ENCODE measurements at places on chromosomes 12 and 14.

DNA sequence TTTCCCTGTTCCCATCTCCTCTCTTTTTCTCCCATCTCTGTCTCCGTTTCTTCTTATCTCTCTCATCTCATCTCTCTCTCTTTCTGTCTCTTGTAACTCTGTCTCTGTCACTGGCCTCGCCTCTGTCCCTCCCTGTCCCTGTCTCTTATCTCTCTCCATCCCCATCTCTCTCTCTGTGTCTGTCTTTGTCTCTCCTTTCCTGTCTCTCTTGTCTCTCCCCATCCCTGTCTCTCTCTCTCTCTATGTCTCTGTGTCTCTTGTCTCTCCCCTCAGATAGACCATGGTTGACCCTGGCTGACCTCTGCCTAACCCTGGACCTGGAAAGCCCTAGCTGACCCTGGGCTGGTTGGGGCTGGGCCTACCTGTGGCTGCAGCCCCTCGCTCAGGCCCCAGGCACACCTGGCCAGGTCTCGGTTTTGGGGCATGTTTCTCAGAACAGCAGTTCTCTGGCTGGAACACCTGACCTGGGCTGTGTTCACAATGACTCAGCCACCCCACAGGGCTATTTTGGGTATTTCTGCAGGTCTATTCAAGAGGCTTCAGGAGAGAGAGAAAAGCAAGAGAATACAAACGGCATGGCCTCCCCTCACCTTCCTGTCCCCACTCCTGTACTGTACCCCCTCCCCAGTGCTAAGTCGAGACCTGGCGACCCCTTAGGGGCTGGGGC is 174.4 kb downstream of the TMEM121 start:
- no peak for DNase-seq

- no peak for DNase-seq
These were observed 48.3 kb upstream of the CCDC63 start for GRCh38 chr12:110798461-110798860.

DNA sequence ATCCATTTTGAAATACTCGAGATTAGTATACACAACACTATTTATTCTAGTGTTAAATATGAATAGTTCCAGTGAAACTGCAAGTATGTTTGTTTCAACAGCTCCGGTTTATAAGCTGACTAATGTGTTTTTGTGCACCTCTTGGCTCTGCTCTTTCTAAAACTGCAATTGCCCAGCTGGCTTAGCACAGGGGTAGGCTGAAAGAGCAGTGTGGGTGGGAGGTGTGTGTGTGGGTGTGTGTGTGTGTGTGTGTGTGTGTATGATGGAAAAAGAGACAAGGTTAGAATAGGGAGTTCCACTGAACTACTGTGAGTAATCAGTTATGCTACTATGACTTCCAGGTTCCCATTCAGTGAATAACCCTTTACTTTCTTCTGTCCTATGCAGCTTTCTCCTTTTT is 37.8 kb upstream of the DDHD1 start:
- DNase-seq, result no peak

DNA sequence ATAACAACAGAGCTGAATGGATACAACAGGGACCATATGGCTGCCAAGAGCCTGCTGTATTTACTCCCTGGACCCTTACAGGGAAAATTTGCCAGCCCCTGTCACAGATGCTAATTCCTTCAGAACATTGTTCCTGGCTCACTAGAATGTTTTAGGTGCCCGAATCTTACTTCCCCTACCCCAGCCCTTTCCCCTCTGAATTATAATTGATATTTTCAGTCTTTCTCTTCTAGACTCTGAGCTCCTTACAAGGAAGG is 235.3 kb downstream of the KSR2 start:
- no peak for DNase-seq

- DNase-seq, result no peak
These were observed 9.5 kb upstream of the NR4A1 start for GRCh38 chr12:52041695-52042123.

DNA sequence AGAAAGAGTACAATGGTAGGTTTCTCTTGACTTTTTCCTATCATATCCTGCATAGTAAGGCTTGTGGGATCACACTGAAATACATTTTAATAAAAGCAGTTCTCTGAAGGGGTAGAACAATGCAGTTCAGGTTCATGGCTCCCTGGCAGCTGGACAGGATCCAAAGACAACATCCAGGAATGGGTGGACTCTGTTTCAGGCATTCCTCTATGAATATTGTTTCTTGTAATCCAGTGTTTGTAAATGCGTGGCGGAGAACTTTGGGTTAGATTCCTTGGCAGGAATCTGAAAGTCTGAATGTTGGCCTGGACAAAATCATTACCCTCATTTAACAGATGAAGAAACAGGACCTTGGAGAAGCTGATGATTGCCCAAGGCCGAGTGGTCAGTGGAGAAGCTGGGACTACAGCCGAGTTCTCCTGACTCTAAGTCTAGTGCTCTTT is 43.5 kb downstream of the SYNE2 start:
- DNase-seq, result peak; percentile 32

- DNase-seq, result no peak
These were observed 293 bp downstream of the IFI27L1 start for GRCh38 chr14:94081386-94081820.

DNA sequence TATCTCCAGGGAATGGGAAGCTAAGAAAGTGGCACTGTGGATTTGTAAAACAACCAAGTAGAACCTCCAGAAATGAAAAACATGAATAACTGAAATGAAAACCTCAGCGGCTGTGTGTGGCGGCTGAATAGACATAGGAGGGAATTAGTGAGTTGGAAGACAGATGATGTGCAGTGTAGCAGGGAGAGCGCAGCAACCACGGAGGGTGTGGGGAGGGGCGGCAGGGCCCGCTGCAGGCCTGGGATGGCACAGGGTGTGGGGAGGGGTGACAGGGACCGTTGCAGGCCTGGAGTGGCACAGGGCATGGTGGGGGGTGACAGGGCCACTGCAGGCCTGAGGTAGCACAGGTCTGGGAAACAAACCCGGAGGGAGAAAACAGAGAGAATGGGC is 51.1 kb downstream of the BEGAIN start:
- no peak for DNase-seq

GRCh38 chr12:91108196-91108755 is 3.0 kb downstream of the LUM start:
- DNase-seq, result no peak

GRCh38 chr12:51448618-51449256 is 24.1 kb downstream of the SLC4A8 start:
- no peak for DNase-seq

DNA sequence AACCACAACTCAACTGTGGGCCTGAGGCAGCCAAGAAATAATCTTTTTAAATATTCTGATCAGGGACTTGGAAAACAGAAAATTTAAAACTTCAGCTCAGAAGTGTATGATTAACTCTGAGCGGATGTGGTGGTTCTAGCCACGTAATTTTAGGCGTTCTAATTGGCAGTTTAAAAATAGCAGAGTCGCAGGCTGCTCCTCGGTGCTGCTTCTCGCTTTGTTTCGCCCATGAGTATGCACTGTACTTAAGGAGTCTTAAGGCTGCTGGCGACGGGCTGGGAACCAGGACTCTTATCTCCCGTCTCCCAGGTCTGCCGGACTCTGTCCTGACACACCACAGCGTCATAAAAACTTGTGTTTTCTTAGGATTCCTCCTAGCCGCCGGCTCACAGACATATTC is 113.4 kb upstream of the PELI2 start:
- DNase-seq, result no peak

- no peak for DNase-seq
These were observed 1.8 kb upstream of the GLIPR1L2 start for GRCh38 chr12:75389061-75389460.

DNA sequence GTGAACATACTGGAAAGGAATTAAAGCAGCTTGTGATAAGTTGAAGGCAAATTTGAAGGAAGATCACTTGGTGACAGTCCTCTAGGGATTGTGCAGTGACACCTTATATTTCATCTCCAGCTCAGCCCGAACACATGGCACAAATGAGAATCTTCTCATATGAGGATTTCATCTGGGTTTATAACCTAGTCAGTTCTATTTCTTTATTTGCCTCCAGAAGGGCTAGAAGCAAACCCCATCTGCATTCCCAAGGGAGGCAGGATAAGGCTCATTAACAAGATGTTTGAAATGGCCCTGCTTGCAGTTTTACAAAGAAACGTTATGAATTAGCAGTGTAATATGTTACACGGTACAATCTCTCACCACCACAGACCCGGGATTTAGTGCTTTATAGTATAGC is 90.7 kb upstream of the KRR1 start:
- DNase-seq, result no peak

GRCh38 chr12:113316155-113316554 is 18.8 kb downstream of the SLC8B1 start:
- no peak for DNase-seq

- DNase-seq, result no peak
These were observed 46.3 kb upstream of the TSPAN9 start for GRCh38 chr12:3030821-3031429.

DNA sequence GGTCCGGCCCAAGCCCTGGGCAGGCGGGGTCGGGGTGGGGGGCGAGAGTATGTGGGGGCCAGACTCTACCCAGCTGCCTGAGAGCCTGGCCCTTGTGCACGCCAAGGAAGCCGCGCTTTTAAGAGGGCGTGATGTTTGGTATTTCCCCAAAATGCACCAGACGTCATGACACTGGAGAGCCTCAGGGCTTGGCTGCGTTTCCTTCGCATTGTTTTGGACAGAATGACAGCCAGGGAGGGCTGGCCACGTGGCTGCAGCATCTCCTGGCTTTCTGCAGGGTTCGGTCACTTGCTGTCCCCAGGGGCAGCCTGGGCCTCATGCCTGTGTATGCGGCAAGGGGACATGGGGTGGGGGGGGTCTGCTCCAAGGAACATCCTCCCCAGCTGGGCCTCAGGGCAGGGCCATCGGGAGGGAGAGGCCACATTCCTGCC is 16.1 kb upstream of the NUDT14 start:
- DNase-seq, result no peak

DNA sequence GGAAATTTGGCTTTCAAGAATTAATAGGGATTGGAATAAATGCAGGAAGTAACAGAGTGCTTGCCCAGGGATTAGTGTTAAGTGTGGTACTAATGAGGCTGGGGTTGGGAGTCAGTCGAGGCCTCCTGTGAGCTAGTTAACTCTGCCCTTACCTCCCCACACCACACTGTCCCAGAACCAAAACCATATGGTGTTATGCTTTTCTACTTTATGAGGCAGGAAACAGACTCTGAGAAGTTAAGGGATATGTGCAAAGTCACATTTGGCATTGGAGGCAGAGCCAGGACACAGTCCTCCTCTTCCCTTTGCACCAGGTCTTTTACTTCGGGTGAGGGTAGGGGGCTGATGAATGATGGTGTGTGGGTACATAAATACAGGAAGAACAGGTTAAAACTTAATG is 41.9 kb downstream of the PELI2 start:
- DNase-seq, result no peak

DNA sequence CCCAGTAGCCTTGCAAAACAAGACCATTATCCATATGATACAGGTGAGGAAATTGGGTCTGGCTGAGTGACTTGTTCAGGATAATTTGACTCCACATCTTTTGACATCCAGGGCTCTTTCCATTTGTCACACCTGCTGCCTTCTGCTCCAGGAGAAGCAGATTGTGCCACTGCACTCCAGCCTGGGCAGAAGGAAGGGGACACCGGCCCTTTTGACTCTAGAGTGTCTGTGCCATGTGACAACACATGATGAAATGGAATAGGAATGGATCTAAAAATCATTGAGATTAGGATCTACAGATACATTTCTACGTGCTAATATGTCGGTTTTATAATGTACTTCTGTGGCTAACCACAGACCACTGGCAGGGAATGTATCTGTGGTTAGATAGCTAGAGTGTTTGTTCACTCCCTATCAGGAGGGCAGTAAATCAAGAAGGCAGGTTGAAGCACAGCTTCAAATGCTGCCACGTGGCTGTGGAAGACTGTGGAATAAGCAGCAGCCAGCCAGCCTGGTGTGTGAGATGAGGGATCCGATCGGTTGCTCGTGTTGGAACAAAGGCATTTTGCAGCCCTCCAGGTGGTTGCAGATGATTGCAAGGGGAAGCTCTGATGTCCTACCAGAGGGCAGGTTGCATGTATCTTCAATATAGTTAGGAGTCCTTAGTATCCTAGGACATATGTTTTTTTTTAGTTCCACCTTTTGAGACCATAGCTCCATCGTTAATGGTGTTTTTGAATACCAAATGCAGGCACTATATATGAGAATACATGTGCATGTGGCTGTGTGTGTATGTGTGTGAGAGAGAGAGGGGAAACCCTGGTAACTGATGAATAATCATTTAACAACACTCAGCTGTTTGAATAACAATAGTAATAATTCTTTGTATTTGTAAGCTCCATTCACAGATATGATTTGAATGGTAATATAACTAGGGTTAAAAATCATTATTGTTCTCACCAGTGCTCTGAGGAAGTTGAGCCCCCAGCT is 28.6 kb downstream of the EML1 start:
- no peak for DNase-seq

DNA sequence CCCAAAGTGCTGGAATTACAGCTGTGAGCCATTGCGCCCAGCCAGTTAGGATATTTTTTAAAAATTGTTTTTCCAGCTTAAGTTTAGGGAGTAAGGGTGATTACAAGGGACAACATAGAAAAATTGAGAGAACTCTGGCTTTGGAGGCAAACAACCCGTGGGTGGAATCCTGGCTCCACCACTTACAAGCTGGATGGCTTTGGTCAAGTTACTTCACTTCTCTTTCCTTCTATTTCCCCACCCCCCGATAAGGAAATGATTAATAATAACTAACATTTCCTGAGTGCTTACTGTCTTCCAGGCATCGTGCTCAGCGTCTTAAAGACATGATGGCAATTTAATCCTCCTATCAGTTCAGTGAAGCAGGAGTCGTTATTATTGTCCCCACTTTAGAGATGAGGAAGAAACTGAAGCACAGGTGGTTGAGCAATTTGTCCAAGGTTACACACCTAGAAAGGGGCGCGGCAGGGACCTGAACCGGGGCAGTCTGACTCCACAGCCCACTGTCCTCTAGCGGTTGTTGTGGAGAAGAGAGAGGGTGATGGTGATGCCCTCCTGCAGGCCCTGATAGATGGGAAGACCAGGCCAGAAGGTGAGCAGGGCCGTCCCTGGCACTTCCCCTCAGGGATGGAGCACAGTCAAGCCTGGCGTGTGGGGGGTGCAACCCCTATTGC is 16.7 kb upstream of the FAIM2 start:
- no peak for DNase-seq

DNA sequence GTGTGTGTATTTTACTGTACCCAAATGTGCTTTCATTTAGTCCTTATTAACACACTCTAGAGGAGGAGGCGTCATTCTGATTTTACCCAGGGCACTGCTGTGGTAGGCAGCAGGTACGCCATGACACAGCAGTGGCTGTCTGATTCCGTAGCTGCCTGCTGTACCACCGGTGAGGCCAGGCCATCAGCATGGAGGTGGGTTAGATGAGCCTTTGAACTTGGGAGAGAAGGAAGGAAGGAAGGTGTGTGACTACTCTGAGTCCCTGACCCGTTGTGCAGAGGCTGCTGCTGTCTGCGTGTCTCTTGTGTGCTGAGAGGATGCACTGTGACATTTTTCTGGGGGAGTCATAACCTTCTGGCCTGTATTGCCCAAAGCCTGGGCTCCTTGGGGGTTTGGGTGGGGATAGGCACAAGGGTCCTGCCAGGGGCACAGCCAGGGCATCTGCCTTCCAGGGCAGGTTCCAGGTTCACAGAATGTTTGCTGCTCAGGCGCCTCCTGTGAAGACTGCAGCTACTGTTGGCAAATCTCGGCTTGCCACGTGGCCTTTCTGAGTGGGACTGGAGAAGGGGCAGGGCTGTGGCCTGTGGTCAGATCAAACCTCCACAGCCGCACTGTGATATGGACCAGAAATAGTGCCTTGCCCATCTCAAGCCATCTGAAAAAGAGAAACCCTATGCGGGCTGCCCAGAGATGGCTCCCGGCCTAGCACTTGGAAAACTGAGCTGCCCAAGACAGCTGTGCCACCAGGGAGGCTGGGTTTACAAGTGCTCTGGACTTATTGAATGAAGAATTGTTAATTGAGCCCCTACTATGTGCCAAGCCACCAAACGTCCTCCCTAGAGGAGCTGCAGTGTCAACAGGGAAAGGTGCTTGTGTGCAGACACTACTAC is 47.1 kb downstream of the MLXIP start:
- no peak for DNase-seq

Data from tibial nerve (tissue), 4 donors.